ENCODE measurements at places on chromosomes 3 and 15.

- H3K27me3 ChIP-seq, result peaks cover 7% of the 10 kb centered on the region
- H3K4me1 ChIP-seq, result no peaks in the 10 kb centered on the region
- no peak overlapping the region for H3K4me3 ChIP-seq
- DNase-seq, result no peak
- no peaks in the 10 kb centered on the region for H3K36me3 ChIP-seq
These were observed 47.3 kb downstream of the PLSCR2 start for GRCh38 chr3:146421819-146422759.

DNA sequence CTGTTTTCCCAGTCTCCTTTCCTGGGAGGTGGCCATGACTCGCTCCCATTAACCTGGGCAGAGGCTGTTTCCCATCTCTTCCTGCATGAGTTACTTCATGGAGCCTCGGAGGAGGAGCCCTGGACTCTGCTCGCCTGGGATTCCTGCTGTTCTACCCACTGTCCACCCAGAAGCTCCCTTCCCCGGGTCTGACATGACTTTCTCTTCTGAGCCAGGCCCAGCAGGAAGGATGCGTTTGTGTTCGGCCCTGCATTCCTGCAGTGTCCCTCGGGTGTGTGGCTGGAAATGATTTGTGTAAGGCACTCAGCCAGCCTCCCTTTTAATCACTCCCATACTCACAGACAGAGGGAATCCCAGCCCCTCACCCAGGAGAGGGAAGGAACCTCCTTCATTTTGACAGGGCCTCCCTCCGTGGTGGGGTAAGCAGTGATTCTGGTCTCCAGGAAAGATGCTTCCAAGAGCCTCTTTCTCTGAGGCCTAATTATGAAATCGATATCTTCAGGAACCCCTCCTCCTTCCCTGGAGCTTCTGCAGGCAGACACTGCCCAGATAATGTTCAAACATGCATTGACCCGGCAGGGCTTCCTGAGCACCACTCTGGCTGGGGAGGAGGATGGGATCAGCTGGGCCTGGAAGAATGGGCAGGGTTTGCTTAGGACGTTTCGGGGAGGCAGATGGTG is 41.6 kb upstream of the DLG1 start:
- H3K27me3 ChIP-seq, result peaks cover 9% of the 10 kb centered on the region
- peaks cover 3% of the 10 kb centered on the region for H3K36me3 ChIP-seq
- H3K4me1 ChIP-seq, result no peaks in the 10 kb centered on the region
- no peak overlapping the region for H3K4me3 ChIP-seq

- no peak overlapping the region for H3K4me3 ChIP-seq
- H3K4me1 ChIP-seq, result no peaks in the 10 kb centered on the region
- H3K27me3 ChIP-seq, result no peaks in the 10 kb centered on the region
- H3K36me3 ChIP-seq, result no peaks in the 10 kb centered on the region
- DNase-seq, result no peak
These were observed 90.6 kb downstream of the SOX14 start for GRCh38 chr3:137854533-137855261.

DNA sequence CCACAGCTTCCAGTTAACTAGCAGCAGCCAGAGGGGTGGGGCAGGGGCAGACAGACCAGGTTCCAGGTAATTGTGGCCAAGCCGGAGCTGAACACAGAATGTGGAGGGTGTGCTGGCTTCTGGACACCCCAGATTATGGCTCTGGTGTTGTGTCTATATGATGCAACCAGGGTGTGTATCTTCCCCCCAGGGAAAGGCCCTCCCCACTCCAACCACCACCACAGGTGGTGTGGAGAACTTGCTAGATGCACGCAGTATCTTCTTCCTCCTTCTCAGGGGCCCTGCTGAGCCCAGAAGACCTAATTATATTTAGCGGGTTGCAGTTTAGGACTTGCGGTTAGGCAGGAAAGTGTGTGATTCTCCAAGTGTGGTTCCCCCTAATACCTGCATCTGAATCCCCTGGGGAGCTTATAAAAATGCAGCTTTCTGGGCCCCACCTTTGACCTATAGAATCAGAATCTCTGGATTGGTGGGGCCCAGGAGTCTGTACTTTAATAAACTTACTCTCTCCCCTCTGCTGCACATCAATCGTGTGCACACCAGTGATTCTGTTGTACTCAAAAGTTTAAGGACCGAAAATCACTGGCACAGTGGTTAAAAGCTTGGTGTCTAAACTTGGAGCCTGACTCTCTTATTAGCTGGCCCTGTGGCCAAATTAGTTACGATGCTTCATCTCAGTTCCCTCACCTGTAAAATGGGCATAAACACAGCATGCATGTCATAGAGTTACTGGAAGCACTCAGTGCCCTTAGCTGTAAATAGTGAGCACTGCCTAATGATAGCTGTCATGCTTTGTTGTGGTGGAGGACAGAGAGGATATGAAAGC is 379.1 kb upstream of the PROK2 start:
- no peak overlapping the region for H3K4me3 ChIP-seq
- H3K27ac ChIP-seq, result no peak overlapping the region
- H3K36me3 ChIP-seq, result no peaks in the 10 kb centered on the region
- DNase-seq, result no peak
- H3K27me3 ChIP-seq, result peaks cover 5% of the 10 kb centered on the region
- H3K4me1 ChIP-seq, result no peaks in the 10 kb centered on the region

- H3K4me1 ChIP-seq, result no peaks in the 10 kb centered on the region
- H3K27me3 ChIP-seq, result no peaks in the 10 kb centered on the region
- no peaks in the 10 kb centered on the region for H3K36me3 ChIP-seq
- no peak overlapping the region for H3K27ac ChIP-seq
- no peak for DNase-seq
These were observed 203.1 kb upstream of the SEMA6D start for GRCh38 chr15:47514200-47514652.

DNA sequence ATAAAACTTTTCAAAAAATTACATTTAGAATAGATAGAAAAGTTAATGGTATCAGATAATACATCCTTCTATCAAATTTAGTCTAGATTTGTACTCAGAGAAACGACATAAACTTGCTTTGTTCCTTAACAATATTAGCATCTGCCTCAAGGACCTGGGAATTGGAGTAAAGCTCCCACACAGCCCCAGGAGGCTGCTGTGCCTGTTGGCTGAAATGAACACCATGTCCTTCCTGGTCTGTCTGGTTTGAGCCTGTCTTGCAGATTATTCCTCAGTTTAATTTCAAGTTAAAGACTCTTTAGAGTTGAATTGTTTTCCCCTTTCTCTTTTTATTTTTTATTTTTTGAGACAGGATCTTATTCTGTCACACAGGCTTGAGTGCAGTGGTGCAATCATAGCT is 19.4 kb downstream of the GNB5 start:
- H3K36me3 ChIP-seq, result peaks cover 9% of the 10 kb centered on the region
- peaks cover 35% of the 10 kb centered on the region for H3K4me1 ChIP-seq
- H3K27ac ChIP-seq, result peak overlapping the region; percentile 55

- no peaks in the 10 kb centered on the region for H3K27me3 ChIP-seq
- peak overlapping the region; percentile 15 for H3K4me3 ChIP-seq
- H3K4me1 ChIP-seq, result peaks cover 13% of the 10 kb centered on the region
- peaks cover 91% of the 10 kb centered on the region for H3K36me3 ChIP-seq
These were observed 16.0 kb downstream of the SEC61A1 start for GRCh38 chr3:128068156-128068620.

DNA sequence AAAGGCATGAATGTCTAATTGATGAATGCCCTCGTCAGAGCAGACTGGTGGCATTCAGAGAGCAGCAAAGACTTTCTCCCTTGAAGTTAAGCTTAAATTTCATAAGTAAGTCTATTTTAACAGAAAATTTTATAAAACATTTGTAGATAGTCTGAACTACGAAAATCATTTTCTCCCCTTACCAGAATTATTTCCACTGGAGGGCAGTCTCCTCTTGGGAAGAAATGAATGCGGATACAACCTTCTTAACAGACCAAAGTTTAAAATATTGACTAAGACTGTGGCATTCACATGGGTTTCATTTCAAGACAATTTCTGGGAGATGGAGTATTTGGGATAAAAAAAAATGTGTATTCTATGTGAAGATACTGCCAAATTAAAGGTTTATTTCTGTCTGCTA is 669.0 kb downstream of the FHIT start:
- H3K36me3 ChIP-seq, result no peaks in the 10 kb centered on the region
- H3K27me3 ChIP-seq, result no peaks in the 10 kb centered on the region
- H3K4me3 ChIP-seq, result no peak overlapping the region
- no peak overlapping the region for H3K27ac ChIP-seq

DNA sequence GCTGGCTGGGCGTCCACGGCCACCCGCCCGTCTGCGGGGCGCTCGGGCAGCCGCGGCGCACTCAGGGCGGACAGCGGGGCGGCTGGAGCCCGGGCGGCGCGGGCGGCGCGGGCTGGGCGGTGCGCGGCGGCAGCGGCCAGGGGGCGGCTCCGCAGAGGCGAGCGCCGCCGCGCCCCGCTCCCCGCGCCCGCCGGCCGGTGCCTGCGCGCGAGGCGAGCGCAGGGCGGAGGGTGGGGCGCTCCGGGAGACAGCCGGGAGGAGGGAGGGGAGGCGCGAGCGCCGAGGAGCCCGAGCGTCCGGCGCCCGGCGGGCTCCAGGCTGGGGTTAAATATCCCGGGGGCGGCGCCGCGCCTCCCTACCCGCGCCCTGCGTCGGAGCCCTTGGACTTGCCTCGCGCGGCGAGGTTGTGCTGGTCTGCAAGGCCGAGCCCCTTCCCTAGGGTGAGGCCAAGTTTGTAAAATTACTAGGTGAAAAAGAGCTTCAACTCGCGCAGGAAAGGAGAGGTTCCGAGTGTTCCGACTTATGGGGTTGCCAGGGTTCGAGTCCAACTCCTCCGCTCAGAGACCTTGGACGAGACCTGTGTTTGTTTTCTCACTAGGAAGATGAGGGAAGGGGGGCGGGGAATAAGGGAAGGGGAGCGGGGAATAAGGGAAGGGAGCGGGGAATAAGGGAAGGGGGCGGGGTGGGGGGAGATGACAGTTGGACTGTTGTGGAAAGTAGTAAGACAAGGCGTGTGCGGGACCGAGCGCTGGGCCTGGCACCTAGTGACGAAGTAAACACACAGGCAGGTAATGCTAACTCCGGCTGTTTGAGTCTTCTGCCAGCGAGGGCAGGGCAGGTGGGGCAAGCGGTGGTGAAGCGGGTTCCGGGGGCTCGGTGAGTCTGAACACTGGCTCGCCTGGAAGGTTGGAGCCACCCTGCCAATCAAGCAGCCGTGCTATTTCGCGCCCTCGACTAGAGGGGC is at the start of gene TNFAIP8L3:
TSS of gene TNFAIP8L3 (minus strand) at position 301 of the 964 bp plus-strand sequence. CDS start 311 bp downstream, outside the sequence.
- H3K27ac ChIP-seq, result no peak within 1 kb of the TSS
- peak within 1 kb of the TSS; percentile 36 for H3K4me3 ChIP-seq
- no peaks in the 10 kb centered on the region for H3K36me3 ChIP-seq
- no peak for DNase-seq

GRCh38 chr3:31448035-31448881 is 84.5 kb upstream of the STT3B start:
- peaks cover 9% of the 10 kb centered on the region for H3K4me1 ChIP-seq
- H3K27ac ChIP-seq, result no peak overlapping the region
- H3K36me3 ChIP-seq, result no peaks in the 10 kb centered on the region
- peak; percentile 26 for DNase-seq
- H3K27me3 ChIP-seq, result no peaks in the 10 kb centered on the region

GRCh38 chr15:101188637-101189408 is 63.0 kb downstream of the CHSY1 start:
- no peak for DNase-seq
- peaks cover 49% of the 10 kb centered on the region for H3K4me1 ChIP-seq
- H3K27ac ChIP-seq, result peak overlapping the region; percentile 66
- peaks cover 3% of the 10 kb centered on the region for H3K36me3 ChIP-seq
- peak overlapping the region; percentile 1 for H3K4me3 ChIP-seq

- no peak overlapping the region for H3K27ac ChIP-seq
- no peak for DNase-seq
- H3K27me3 ChIP-seq, result peaks cover 58% of the 10 kb centered on the region
- H3K36me3 ChIP-seq, result no peaks in the 10 kb centered on the region
These were observed 1.8 kb upstream of the RPP25 start for GRCh38 chr15:74958320-74958907.

- no peaks in the 10 kb centered on the region for H3K27me3 ChIP-seq
- H3K36me3 ChIP-seq, result peaks cover 30% of the 10 kb centered on the region
- peak overlapping the region; percentile 29 for H3K27ac ChIP-seq
- H3K4me3 ChIP-seq, result no peak overlapping the region
- DNase-seq, result peak; percentile 51
- H3K4me1 ChIP-seq, result peaks cover 32% of the 10 kb centered on the region
These were observed 12.8 kb downstream of the VILL start for GRCh38 chr3:38003371-38003816.

- no peaks in the 10 kb centered on the region for H3K27me3 ChIP-seq
- H3K36me3 ChIP-seq, result peaks cover 30% of the 10 kb centered on the region
These were observed 5.1 kb downstream of the PHLDB2 start for GRCh38 chr3:111863942-111864694.

GRCh38 chr3:10417847-10418246 is 87.5 kb downstream of the ATP2B2 start:
- H3K4me3 ChIP-seq, result no peak overlapping the region
- H3K36me3 ChIP-seq, result peaks cover 5% of the 10 kb centered on the region
- peaks cover 6% of the 10 kb centered on the region for H3K4me1 ChIP-seq
- no peak for DNase-seq
- no peak overlapping the region for H3K27ac ChIP-seq
- H3K27me3 ChIP-seq, result no peaks in the 10 kb centered on the region

DNA sequence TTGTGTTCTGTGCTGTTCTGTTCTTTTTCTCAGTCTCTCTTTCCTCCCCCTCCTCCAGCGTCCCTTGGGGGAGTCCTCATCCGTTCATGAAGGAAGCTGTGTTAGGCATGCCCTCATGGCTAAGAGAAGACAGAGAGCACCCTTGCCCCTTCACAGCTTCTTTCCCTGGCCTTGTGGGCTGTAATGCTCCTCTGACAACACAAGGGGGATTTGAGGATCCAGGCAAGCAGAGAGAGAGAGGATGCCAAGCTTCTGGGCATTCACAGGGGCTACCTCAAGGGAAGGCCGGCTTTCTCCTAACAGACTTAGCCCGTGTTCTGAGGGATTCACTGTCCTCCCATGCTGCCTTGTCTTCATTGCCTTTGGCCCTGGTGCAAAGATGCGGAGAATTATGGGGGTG is 389.5 kb downstream of the LRTM1 start:
- DNase-seq, result no peak
- no peaks in the 10 kb centered on the region for H3K4me1 ChIP-seq
- no peaks in the 10 kb centered on the region for H3K27me3 ChIP-seq

GRCh38 chr3:44555723-44556122 is 730 bp downstream of the ZKSCAN7 start:
- peak overlapping the region; percentile 76 for H3K27ac ChIP-seq
- no peak for DNase-seq
- H3K4me3 ChIP-seq, result peak overlapping the region; percentile 90
- peaks cover 14% of the 10 kb centered on the region for H3K4me1 ChIP-seq

- no peak overlapping the region for H3K27ac ChIP-seq
- no peaks in the 10 kb centered on the region for H3K36me3 ChIP-seq
- H3K27me3 ChIP-seq, result peaks cover 22% of the 10 kb centered on the region
- no peaks in the 10 kb centered on the region for H3K4me1 ChIP-seq
- DNase-seq, result no peak
- no peak overlapping the region for H3K4me3 ChIP-seq
These were observed 156.4 kb upstream of the PPP2R3A start for GRCh38 chr3:135809021-135809634.

- H3K4me3 ChIP-seq, result no peak overlapping the region
- no peaks in the 10 kb centered on the region for H3K27me3 ChIP-seq
- peak overlapping the region; percentile 79 for H3K27ac ChIP-seq
- H3K36me3 ChIP-seq, result peaks cover 11% of the 10 kb centered on the region
These were observed 101.2 kb upstream of the MEX3B start for GRCh38 chr15:82146990-82147461.

DNA sequence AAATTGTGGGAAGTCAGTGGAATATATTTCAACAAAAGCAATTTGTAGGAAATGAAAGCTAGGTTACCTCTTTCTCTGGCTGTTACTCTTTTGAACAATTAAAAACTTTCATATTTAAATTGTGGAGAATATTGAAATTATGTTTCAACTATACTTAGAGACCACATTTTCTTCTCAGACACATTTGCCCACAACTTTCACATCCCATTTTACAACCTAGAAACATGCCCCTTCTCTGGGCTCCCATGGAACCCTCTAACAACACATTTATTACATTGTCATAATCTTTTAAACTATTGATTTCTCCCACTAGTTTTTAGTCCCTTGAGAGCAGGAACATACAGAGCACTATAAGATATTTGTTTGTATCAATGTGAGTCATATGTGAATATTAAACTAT is 211.7 kb upstream of the TTC14 start:
- H3K27me3 ChIP-seq, result no peaks in the 10 kb centered on the region
- no peaks in the 10 kb centered on the region for H3K4me1 ChIP-seq
- H3K4me3 ChIP-seq, result no peak overlapping the region
